ENCODE measurements at places on chromosomes 7 and 10.

DNA sequence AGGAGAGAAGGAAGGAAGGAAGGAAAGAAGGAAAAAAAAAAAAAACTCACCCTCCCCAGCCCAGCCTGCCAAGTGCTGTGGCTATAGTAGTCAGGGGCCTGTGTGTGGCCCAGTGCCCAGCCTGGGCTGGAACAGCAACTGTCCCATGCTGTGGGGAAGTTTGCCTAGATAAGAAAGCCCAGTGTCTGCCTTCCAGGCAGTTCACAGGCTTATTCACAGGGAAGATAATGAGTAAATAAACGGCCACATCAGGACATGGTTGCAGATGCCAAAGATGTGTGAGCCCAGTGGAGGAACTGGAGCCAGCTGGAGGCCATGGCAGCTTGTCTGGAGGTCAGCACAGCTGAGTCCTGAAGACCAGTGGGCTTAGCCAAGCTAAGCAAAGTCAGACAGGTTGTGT lies 132.4 kb upstream of the FOXK1 start:
- DNase-seq, result no peak

GRCh38 chr7:45574416-45574668 lies 174 bp downstream of the ADCY1 start:
- no peak for DNase-seq

GRCh38 chr10:114026189-114027040 lies 17.3 kb upstream of the ADRB1 start:
- DNase-seq, result peak; percentile 86

GRCh38 chr7:28572321-28573058 lies 160.2 kb downstream of the CREB5 start:
- no peak for DNase-seq

DNA sequence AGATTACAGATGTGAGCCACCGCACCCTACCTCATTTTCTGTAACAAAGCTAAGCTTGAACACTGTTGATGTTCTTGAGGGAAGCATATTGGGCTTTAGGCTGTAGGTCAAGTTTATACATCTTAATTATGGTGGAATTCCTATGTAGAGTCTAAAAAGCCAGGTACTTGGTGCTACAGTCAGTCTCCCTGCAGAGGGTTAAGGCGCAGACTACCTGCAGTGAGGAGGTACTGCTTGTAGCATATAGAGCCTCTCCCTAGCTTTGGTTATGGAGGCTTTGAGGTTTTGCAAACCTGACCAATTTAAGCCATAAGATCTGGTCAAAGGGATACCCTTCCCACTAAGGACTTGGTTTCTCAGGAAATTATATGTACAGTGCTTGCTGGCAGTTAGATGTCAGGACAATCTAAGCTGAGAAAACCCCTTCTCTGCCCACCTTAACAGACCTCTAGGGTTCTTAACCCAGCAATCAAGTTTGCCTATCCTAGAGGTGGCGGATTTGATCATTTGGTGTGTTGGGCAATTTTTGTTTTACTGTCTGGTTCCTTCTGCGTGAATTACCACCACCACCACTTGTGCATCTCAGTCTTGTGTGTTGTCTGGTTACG lies 6.0 kb downstream of the PPIA start:
- DNase-seq, result no peak

DNA sequence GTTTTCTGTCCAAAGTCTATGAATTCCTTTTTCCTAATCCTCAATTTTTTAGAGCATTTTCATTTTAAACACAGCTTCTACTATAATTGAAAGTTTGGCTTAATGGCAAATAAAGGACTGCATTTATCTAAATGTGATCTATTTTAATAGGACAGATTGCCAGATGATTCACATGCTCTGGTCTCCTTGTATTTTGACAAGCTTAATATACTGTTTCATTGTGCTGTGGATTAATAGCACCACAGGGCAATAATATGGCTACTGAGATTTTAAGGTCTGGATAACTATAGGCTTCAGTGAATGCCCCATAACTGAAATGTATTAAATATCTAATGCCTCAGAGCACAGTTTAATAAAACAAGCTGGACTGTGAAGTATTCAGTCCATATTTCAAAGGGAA lies 1362.8 kb downstream of the XPNPEP1 start:
- DNase-seq, result peak; percentile 28

DNA sequence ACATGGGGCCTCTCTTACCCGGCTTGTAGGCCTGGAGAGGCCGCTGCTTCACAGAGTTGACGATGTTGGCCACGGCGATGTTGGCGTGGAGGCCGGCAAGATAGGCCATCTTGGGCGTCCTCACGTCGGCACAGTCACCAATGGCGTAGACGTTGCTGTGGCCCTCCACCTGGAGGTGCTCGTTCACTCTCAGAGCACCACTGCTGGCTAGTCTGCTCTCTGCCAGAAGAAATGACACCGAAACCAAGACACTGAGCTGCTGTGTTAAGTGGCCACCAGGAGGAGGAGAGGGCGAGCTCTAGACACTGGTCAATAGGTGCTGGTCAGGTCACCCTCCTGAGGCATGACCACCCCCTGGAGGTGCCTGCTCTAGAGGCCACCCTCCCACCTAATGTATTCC lies 17.7 kb downstream of the AIFM2 start:
- DNase-seq, result no peak

GRCh38 chr7:70696201-70696754 lies 435.7 kb upstream of the GALNT17 start:
- no peak for DNase-seq

- peak; percentile 63 for DNase-seq
These were observed 18.8 kb downstream of the CDC123 start for GRCh38 chr10:12214763-12215218.

DNA sequence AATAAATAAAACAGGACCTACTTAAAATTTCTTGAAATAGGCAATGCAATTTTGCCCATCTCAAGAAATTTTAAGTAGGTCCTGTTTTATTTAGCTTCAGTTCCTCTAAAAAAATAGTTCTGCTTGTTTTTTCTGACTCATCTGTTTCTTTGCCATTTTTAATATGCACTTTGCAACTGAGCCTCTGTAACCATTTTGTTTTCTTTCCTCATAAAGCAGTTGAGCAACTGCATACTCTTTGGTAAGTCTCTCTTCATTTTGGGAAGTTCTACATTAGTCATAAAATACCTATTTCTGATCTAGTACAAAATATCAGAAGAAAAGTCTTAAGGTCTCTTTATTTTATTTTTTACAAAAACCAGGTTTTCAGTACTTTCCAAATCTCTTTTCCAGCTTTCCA lies 18.0 kb downstream of the TAS2R40 start:
- peak; percentile 52 for DNase-seq

DNA sequence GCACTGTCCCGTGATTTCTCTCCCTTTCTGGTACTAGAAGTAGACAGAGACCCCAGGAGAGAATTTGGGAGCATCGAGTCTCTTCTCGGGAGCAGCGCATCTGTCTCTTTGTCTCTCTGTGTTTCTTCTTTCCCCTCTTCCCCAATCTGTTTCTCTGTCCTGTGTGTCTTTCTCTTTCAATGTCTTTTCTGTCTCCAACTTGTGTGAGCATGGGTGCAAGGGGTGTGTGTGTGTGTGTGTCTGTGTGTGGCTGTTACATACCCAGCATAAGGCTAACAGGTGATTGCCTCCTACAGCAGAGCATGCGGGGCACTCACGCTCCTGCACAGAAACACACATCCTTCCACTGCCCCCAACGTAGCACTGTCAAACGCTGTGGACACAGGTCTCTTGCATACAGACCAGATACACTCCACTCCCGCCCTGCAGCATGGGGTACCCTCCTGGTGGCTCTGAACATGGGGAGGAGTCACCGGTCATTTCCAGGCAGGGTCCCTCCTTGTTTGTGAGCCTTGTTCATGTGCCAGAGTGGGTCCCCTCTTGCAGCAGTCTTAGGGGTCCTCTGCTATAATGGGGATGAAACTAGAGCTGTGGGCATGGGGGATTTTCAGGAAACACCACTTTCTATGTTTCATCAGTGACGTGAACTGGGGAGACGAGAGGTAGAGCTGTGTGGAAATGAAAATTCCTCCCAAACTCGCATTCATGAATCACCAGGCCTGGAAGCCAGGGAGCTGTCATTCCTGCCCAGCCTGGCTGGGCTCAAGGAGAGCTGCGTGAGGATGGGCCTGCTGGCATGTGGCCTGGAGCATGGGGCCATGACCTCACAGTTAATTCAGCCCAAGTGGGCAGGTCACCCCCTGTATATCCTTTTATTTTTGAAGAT lies 980 bp downstream of the ADAMTS14 start:
- DNase-seq, result peak; percentile 87

- DNase-seq, result no peak
These were observed 10.3 kb downstream of the TYW1 start for GRCh38 chr7:67006965-67007364.

- DNase-seq, result no peak
These were observed 27.4 kb downstream of the TCF7L2 start for GRCh38 chr10:112977426-112977898.

DNA sequence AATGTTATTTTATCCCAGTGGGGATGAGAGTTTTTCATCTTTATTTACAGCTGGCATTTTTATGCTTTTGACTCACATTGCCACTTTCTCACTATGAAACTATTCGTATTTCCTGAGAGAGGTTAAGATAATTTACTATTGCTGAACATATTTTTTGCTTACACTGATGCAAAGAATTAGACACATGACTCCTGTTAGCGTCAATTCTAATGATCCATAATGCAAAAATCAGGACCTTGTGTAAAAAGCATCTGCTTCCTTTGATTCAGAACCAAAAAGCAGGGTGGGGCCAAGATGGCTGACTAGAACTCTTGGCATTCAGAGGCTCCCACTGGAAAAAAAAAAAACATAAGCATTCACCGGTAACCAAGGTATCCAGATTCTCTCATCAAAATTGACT lies 464.8 kb downstream of the SEMA3D start:
- DNase-seq, result peak; percentile 78

DNA sequence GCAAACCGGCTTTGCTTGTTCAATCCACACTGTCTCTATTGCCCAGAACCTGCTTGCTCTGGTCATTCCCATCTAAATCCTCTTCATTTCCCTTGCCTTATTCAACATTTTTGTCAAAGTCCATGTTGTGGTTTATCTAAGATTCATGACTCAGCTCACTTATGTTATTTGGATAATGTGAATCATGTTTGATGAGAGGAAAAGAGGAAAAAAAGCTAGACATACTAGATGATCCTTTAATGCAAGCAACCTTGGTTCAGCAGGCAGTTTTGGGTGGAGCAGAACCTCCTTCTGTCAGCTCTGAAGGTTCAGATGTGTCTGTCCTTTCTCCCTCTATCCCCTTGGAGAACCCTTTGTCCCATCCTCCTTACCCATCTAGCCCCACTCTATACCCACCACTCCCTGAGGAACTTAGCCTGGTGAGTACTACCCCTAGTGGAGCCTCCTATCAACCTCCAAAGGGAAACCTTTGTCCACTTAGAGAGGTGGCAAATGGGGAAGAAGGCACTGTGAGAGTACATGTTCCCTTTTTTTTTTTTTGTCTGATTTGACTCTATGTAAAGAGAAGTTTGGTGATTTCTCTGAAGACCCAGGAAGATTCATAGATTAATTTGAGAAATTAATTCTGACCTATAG lies 2.1 kb upstream of the SAMD9L start:
- DNase-seq, result peak; percentile 77

DNA sequence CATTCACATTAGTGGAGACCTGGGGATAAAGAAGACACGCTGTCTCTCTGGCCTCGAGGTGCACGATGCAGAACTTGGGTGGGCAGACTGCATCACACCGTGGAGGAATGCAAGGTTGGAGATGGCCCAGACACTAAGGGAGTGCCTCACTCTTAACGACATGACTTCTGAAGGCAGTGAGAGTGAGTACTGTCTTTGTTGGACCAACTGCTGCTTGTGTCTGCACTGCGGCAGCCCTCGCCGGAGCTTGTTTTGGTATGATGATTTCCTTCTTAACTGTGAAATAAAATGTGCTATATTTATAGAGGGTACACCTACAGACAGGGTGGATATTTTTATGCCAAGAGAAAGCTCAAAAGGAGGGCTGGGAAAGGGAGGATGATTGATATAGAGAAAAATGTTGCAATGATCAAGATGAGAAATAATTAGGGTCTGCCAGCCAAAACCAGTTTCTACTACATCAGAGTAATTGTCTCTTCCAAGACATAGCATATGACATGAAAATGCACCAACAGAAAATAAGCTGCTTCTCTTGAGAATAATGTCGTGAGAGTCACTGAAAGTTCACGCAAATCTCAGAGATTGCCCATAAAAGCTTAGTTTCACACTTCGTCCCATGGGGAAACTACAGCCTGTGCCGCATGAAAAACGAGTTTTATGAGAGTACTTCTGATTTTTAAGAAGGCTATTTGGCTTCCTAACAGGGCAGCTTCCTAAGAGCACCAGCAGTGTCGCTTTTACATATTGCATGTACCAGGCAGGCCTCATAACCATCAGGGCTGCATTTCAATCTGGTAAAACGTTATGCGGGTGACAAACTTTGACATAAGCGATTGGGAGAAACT lies 127.1 kb downstream of the TAX1BP1 start:
- no peak for DNase-seq

GRCh38 chr10:102611514-102612087 lies 32.7 kb upstream of the TRIM8 start:
- DNase-seq, result peak; percentile 66

GRCh38 chr7:27575613-27576012 lies 87.1 kb downstream of the HIBADH start:
- DNase-seq, result no peak
